Skin of body (tissue), 3 donors: ENCODE measurements at places on chromosomes 4 and X. TPM values are rescaled to one million over a fixed set of nuclear protein-coding genes. Genes with fewer than 3 reads are reported as not detected.

GRCh38 chr4:31539284-31540069 is 819.3 kb downstream of the PCDH7 start:
- DNase-seq = no peak

The CYP4V2 gene
- total RNA-seq = 11.6 TPM

DNA sequence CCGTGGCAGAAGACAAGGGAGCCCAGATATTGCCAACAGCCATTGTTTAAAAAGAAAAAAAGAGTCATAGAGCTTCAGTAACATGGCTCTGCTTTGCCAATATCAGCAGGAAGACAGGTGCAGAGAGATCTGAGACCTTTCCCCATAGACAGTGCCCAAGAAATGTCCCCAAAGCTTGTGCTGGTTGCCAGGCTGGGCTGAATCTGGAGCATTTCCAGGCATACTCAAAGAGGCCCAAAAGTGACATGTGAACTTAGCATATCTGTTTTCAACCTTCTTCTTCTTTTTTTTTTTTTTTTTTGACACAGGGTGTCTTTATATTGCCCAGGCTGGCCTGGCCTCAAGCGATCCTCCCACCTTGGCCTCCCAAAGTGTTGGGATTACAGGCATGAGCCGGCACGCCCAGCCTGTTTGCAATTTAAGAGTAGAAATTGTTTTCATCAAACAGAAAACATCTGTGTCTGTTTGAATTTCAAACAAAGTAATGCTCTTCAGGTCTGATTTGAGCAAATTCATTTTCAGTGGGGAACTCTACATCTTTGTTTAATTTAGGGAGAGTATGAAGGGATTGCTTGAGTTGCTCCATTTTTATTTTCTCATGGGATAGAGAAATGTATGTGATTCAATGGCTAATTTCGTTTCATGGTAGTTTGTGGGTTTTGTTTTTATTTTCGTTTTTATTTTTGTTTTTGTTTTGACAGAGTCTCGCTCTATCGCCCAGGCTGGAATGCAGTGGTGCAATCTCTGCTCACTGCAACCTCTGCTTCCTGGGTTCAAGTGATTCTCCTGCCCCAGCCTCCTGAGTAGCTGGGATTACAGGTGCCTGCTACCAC is 56.6 kb upstream of the RBM47 start:
- DNase-seq = no peak

The L1CAM gene
- total RNA-seq = 3.6 TPM

DNA sequence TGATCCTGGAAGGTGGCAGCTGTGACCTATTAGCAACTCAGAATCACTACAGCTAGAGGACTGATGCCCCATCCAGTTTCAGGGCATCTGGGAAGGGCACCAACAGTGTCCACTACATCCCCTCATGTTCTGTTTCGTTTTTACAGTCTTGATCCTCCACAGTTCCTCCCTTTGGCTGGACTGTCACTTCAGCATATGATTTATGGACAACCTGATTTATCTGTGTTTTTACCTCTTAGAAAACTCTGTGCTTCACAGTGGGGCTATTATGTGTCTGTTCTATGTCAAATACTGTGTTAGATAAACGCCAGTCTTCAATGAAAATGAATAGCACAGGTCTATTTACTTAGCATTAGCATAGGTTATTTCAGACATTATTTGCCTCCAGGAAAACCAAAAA is 63.1 kb upstream of the GRPR start:
- no peak for DNase-seq

DNA sequence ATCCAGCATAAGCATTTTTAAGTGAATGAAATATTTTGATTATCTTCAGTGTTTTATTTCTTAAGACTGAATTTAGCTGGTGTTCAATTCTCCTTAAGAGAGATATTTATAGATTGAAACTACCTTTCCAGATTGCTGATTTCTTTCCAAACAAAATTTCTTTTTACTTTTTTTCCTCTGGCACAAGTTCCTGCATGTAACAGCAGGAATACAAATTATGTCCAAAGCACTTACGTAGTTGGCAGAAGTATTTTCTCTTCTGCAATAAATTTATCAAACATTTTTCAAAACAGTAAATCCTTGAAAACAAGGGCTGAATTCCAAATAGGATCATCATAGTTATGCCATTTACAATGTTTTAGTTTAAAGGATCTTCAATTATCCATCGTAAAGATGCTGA is 412.6 kb downstream of the IQCM start:
- peak; percentile 31 for DNase-seq

DNA sequence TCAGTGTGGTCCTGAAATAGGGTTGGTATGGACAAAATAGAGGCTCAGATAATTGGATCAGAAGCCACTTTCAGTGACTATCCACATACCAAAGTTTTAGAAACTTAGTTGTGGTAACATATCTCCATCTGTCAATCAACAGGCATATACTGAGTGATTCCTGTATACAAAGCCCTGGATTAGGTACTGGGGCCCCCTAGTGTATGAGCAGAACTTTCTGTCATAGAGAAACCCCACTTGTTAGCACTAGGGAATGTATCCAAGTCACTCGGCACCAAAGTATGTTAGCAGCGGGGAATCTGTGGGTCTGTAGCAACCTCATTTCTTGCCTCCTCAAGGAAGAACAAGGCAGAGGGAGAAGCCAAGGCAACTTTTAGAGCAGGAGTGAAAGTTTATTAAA is 50.7 kb downstream of the MAP7D3 start:
- no peak for DNase-seq

DNA sequence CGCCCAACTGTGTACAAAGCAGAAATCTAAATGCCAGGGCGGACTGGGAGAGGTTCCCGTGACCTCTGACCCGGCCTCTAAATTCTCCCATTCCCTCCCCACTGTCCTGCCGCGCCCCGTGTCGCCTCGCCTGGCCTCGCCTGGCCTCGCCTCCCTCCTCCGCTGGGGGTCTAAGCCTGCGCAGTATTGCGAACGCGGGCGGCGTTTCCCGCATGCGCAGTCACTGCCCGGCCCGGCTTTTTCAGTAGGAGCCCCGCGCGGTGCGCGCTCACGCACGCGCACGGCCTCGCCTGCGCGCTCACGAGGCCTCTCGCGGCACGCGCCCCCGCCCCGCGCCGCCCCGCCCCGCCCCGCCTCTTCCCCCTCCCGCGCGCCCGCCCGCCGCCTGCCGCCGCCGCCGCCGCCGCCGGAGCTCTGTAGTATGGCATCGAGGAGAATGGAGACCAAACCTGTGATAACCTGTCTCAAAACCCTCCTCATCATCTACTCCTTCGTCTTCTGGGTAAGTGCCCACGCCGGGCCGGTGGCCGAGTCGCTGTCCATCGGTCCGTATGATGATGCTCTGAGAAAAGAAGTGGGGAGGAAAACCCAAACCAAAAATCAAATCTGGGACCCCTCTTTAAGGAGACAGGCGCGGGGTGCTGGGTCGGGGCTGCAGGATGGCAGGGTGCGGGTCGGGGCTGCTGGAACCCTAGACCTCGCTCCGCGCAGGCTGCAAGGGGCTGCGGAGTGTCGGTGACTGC is at the start of gene TSPAN7:
Gene TSPAN7 (plus strand): TSS at position 417 of the 743 bp plus-strand sequence. CDS start 5 bp downstream, at position 422.
- peak; percentile 6 for DNase-seq

The CENPVL2 gene
- not detected for total RNA-seq

GRCh38 chr4:1543561-1543960 is 137.3 kb upstream of the NKX1-1 start:
- DNase-seq = no peak

The TRPC3 gene
- 3.1 TPM for total RNA-seq

- no peak for DNase-seq
Observed at GRCh38 chrX:130984782-130985181, 73.4 kb upstream of the ARHGAP36 start.

The ANTXR2 gene
- 26.2 TPM for total RNA-seq

DNA sequence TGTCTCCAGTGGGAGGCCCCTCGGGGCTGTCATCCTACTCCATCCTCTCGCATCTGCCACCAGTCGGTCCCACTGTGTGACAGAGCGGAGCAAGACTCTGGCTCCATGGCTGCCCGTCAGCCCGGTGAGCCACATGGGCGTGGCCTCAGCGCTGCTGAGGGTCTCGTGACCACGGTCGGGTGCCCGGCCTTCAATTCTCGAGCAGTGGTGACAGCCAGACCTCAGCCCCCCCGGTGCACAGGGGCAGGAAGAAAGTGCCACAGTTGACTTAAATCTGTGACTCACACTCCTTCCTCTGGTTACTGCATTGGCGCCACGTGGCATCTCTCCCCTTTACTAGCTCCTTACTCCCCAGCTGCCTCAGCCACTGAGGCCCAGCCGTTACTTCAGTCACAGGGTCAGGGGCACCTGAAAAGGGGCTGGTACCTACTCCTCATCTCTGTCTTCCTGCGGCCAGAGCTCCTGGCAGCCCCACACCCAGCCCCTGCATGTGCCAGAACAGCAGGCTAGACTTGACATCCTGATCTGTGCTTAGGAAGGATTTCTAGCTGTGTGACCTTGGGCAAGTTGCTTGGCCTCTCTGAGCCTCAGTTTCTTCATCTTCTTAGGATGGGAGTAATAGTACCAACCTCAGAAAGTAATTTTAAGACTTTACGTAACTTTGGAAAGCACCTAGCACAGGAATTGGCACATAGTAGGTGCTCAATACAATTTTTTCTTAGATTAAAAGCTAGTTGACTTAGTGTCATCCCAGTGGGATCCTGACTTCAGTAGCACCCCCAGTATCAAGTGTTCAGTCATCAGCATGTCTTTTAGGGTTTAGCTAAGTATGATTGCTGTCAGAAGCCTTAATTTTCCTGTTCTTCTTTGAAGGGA is 66.1 kb downstream of the TNIP2 start:
- DNase-seq = no peak

The QDPR gene
- total RNA-seq = 27.8 TPM

DNA sequence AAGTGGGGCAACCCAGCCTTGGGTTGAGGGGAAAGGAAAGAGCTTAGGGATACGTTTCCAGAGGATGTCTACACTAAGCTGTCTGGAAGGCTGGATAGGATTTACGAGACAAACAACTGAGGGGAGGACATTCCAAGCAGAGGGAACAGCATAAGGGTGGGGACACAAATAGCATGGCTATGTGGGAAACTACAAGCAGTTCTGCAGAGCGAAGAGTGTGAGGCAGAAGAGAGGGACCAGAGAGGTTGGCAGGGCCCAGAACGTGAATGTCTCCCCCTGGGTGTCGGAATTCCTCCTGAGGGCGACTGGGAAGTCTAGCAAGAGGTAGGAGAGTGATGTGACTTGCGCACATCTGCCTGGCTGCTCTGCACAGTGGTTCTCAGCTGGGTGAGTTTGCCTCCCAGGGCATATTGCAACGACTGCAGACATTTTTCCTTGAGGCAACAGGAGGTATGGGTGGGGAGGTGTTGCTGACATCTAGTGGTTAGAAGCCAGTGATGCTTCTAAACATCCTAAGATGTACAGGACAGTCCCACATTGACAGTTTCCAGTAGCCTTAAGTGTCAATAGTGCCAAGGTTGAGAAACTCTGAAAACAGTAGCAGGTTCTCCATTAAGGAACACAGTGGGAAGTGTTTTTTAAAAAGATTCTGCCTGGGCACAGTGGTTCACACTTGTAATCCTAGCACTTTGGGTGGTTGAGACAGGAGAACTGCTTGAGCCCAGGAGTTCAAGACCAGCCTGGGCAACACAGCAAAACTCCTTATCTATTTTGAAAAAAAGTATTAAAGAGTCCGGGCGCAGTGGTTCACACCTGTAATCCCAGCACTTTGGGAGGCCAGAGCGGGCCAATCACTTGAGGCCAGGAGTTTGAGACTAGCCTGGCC is 9.2 kb downstream of the NDUFA1 start:
- peak; percentile 4 for DNase-seq

DNA sequence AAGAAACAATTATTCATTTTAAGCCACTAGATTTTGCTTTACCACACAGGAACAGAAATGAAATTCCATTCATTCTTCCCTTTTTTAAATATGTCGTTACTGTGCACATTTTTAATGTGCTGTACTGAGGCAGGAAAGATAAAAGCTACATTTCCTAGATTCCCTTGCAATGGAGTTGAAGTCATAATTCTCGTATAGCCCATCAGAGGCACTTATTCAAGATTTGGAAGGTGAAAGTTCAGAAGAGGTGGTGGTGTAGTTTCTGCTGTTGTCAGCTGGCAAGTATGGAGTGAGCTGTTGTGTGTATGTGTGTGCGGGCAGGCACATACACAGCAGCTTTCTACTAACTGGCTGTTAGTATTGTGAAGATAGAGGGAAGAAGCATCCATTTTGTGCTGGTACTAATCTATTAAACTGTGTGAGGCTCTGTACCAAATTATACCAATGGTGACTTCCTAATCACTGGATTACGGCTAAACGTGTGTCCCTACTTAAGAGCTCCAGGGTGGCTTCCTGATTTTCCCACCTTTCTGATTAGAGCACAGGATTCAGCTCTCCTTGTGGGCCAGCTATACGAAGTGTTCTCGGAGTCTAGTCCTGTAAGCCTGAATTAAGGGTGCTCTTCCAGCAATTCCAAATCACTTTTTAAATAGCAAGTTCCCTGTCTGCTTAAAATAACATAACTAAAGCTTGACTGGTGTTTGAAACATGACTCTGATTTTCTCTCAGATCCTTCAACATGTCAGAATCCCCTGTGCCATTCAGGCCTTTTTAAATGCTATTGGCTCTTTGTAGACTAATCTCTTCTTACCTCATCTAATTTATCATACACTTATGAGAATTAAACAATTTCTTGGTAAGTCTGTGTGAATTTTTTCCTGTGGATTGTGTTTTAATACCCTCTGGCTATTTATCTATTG is 43.8 kb downstream of the PDS5A start:
- no peak for DNase-seq

DNA sequence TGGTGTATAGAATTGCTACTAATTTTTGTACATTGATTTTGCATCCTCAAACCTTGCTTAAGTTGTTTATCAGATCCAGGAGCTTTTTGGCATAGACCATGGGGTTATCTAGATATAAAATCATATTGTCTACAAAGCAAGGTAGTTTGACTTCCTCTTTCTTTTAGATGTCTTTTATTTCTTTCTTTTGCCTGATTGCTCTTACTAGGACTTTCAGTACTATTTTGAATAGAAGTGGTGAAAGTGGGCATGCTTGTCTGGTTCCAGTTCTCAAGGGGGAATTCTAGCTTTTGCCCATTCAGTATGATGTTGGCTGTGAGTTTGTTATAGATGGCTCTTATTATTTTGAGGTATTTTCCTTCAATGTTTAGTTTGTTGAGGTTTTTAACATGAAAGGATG is 187.9 kb upstream of the LCORL start:
- DNase-seq = no peak

The SFRP2 gene
- total RNA-seq = 94.7 TPM
